ENCODE measurements at places on chromosomes 1 and 21. TPM values are rescaled to one million over a fixed set of nuclear protein-coding genes. Genes with fewer than 3 reads are reported as not detected.
A peak's percentile ranks its signal among the peaks of the same experiment; 100 is the strongest.

The KCNA2 gene
- 0.65 TPM for total RNA-seq

DNA sequence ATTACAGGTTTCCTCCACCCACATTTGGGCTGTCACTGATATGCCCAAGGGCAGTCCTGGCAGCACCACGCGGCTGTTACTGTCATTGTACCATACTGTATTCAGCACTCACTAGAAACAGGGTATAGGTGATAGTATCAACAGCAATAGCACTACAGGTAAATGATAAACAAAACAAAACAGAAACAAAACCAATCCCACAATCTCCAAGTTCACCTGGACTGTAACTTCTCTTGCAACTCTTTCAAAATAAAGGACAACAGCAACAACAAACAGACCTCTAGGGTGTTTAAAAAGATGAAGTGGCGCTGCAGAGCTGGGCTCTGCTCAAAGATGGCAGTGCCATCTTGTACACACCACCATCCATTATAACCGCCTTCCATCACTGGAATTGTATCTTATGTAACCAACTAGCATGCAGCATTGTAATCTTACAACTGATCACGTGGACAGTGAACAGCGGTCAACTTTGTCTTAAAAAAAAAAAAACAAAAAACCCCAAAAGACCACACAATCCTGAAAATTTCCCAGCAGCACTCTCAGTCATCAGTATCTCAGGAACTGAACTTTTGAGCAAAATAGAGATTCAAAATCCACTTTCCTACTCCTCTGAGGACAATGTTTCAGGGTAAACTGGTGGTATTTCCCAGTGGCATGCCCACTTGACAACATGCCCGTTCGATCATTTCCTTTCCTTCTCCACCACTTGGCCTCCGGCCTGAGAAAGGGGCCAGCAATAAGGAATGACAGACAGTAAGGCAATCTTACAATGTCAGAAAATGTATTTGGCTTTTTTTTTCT lies 3.8 kb downstream of the IRF2BP2 start:
- no peaks in the 10 kb centered on the region for H3K36me3 ChIP-seq
- peak overlapping the region; percentile 78 for H3K4me3 ChIP-seq
- peaks cover 7% of the 10 kb centered on the region for H3K4me1 ChIP-seq
- DNase-seq: peak; percentile 53
- no peaks in the 10 kb centered on the region for H3K27me3 ChIP-seq
- peak overlapping the region; percentile 95 for H3K27ac ChIP-seq

The TMCO4 gene
- 21.4 TPM for total RNA-seq

DNA sequence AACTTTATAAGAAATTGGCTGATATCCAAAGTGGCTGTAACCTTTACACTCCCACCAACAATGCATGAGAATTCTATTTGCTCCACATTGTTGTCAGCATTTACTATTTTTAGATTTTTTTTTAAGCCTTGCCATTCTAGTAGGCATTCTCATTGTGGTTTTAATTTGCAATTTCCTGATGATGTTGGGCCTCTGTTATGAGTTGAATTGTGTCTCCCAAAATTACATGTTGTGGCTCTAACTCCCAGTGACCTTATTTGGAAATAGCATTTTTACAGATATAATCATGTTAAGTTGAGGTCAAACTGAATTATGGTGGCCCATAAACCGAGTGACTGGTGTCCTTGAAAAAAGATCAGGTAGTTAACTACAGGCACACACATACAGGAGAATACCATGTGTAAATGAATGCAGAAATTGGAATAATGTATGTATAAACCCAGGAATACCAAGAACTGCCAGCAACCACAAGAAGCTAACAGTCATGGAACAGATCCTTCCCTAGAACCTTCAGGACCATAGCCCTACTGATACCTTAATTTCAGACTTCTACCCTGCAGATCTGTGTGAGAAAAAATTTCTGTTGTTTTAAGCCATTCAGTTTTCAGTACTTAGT lies 348.8 kb upstream of the DAB1 start:
- no peak overlapping the region for H3K27ac ChIP-seq
- H3K4me1 ChIP-seq: no peaks in the 10 kb centered on the region
- DNase-seq: no peak
- H3K27me3 ChIP-seq: no peaks in the 10 kb centered on the region

The KIF26B gene
- total RNA-seq: 0.50 TPM

The KDM5B gene
- total RNA-seq: 60.0 TPM

DNA sequence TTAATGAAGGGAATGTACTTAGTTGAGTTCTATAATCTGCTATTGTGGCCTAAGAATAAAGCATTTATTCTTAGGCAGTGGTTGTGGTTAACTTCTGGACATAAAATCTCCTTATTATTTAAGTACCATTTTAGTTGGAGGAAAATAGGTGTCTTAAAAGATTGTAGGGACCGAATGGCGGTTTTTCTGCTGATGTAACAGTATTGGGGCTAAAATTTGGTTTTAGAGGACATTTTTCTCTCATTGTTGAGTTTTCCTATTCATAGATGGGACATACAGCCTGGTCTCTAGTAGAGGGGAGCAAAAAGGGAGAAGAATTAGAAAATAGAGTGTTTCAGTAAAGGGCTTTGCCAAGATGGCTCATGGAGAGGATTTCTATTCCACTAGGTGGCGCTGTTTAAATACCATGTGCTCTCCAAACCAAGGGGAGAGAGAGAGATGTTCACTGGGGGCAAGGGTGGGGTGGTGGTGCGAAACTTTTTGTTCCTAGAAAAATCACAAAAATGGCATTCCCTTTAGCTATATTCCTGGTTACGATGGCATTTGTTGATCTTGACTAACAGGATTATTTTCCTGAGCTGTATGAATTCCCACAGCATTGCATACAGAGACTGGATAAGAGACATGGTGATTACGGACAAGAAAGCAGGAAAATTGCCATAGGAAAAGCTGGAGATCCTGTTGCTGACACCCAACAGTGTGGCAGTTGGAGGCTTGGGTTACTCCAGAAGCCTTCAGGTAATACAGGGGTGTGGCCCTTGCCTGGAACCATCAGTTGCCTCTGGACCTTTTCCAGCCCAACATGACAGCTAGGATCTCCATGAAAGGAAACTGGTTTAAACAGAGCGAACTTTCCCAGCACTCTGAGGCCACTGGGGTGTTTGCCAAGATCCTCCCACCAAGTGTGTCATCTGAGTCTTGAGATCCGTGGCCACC lies 18.2 kb upstream of the FCGR2A start:
- H3K4me1 ChIP-seq: no peaks in the 10 kb centered on the region
- no peak overlapping the region for H3K4me3 ChIP-seq
- DNase-seq: no peak
- no peaks in the 10 kb centered on the region for H3K27me3 ChIP-seq
- no peaks in the 10 kb centered on the region for H3K36me3 ChIP-seq
- H3K27ac ChIP-seq: no peak overlapping the region

DNA sequence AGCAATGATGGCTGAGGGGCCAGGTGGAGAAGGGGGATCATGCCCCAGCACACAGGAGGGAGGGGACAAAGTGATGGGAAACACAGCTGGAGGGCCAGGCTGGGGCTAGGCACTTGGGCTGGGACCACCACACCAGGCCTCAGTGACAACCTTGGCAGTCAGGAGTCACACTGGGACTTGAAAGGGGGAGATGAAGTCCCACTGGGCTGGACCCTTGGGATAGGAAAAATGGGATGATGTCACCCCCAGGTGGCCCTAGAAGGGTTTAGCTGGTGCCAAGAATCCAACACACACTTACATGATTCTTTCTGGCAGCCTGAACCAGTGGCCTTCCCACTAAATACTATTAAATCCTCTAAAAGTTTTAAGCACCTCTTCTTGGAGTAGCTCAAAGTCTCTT lies 17.1 kb downstream of the ZBTB17 start:
- H3K4me3 ChIP-seq: no peak overlapping the region
- H3K27me3 ChIP-seq: no peaks in the 10 kb centered on the region
- H3K27ac ChIP-seq: no peak overlapping the region
- peaks cover 9% of the 10 kb centered on the region for H3K4me1 ChIP-seq
- no peak for DNase-seq

GRCh38 chr21:32523988-32524719 lies 61.2 kb downstream of the TCP10L start:
- DNase-seq: no peak
- no peak overlapping the region for H3K27ac ChIP-seq
- H3K36me3 ChIP-seq: no peaks in the 10 kb centered on the region
- H3K4me3 ChIP-seq: no peak overlapping the region
- H3K4me1 ChIP-seq: peaks cover 7% of the 10 kb centered on the region

- H3K4me1 ChIP-seq: no peaks in the 10 kb centered on the region
- H3K4me3 ChIP-seq: no peak overlapping the region
- H3K27me3 ChIP-seq: no peaks in the 10 kb centered on the region
Measured at GRCh38 chr1:165671526-165671925, 26.8 kb downstream of the ALDH9A1 start.

- no peaks in the 10 kb centered on the region for H3K36me3 ChIP-seq
- H3K4me3 ChIP-seq: no peak overlapping the region
- H3K27ac ChIP-seq: no peak overlapping the region
Measured at GRCh38 chr1:90943966-90944365, 77.9 kb downstream of the ZNF644 start.

DNA sequence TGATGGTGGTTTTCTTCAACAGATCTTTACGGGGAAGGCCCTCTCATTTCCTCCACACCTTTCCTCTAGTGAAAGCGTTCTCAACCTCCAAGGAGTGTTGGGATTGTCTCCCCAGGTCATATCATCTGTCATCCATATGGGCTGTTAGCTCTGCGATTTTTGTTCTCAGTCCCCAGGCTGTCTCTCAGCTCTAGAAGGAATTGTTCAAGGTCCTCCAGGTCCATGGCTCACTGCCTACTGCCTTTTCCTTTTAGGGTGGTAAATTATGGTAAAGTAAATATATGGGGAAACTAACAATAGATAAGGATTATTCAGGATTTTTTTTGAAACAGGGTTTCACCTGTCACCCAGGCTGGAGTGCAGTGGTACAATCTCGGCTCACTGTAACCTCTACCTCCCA lies 37.6 kb downstream of the ELF3 start:
- H3K27ac ChIP-seq: no peak overlapping the region
- no peaks in the 10 kb centered on the region for H3K4me1 ChIP-seq

DNA sequence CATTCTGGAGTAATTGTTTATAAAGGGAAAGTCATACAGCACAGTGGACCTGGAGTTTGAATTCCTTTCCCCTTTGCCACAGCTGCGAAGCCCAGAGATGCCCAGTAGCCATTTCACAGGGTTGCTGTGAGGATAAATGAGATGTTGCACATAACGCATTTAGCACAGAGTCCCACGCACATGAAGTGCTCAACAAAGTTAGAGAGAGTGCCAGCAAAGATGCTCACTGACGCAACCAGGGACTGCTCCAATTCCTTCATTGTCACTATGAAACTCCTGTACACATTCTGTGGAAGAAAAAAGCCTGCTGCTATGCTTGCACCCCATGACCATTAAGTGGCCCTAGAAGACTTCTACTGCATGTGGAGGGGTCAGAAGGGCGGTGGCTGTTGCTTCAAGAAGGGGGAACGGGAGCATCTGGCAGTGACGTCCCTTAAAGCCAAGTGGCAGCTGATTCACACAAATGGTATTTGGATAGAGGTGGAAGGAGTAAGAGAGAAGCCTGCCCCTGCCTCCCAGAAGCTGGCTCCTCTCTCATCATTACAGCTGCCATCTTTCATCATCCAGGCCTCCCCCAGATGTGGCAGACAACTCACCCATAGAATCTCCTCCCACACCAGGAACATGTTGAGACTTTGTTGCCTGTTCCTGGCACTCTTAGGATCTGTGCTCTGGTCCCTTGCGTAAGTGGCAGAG lies 26.5 kb upstream of the VAV3 start:
- H3K4me1 ChIP-seq: no peaks in the 10 kb centered on the region
- DNase-seq: no peak
- no peaks in the 10 kb centered on the region for H3K36me3 ChIP-seq
- no peak overlapping the region for H3K4me3 ChIP-seq
- no peaks in the 10 kb centered on the region for H3K27me3 ChIP-seq

DNA sequence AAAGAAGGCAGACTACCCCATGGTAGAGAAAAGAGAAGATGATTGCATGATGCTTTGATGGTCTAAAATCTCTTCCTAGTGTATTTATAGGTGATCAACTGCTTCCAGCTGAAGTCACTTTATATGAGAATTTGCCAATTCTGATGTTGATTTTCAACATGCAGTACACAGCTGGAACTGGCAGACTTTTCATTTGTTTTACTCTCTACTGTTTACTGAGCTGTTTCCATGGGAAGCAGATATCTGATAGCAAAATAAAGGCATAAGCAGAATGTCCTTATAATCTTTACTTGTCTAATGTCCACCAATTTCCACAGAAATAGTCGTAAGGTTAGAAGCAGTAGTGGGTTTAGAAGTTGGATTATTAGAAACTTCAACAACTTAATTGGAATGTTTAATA lies 74.9 kb downstream of the SYDE2 start:
- H3K27ac ChIP-seq: no peak overlapping the region
- H3K4me3 ChIP-seq: no peak overlapping the region
- DNase-seq: no peak
- no peaks in the 10 kb centered on the region for H3K36me3 ChIP-seq
- H3K27me3 ChIP-seq: no peaks in the 10 kb centered on the region

GRCh38 chr21:39913706-39914305 lies 46.6 kb downstream of the PCP4 start:
- no peak overlapping the region for H3K27ac ChIP-seq
- no peak overlapping the region for H3K4me3 ChIP-seq
- H3K4me1 ChIP-seq: no peaks in the 10 kb centered on the region

DNA sequence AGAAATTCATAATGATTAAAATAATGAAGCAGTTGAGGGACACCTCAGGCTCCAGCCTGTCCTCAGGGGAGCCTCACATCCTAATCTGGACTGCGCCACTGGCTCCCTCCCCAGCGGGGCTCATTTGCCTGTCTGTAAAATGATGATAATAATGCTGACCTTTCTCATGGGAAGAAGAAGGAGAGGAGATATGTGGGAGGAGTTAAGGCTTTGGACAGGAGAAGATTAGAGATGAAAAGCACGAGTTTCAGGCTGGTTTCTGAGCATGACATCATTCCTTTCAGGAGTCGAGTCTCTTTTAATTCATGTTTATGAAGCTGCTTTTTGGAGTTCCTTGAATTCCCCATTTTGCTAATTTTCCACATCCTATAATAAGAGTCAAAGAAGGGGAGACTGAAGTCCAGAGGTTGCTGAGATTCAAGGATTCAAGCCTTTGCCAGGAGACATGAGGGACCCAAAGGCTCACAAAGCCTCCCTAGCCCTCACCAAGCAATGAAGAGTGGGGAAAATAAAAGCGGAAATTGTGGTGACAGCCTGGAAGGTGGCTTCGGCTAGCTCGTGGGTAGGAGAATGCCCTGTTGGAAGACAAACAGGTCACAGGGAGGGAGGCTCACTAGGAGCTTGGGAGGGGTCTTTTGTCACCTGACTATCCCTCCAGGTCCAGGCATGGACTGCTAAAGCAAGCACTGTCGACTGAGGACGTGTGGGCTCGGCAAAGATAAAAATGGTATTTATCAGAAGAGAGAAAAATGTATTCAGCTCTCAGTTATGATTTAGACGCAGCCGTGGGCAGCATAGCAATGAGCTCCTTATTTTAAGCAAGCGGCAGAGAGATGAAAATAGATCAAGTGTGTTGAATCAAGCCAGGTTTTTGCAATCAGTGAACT lies 27.5 kb upstream of the STMN1 start:
- no peaks in the 10 kb centered on the region for H3K36me3 ChIP-seq
- no peak overlapping the region for H3K27ac ChIP-seq
- DNase-seq: no peak
- no peaks in the 10 kb centered on the region for H3K27me3 ChIP-seq
